Hematopoietic multipotent progenitor cell treated with erythropoietin and hydrocortisone succinate and interleukin-3 and kit ligand, for 4 days (in vitro differentiated cells): ENCODE measurements at places on chromosomes 3 and 15.

DNA sequence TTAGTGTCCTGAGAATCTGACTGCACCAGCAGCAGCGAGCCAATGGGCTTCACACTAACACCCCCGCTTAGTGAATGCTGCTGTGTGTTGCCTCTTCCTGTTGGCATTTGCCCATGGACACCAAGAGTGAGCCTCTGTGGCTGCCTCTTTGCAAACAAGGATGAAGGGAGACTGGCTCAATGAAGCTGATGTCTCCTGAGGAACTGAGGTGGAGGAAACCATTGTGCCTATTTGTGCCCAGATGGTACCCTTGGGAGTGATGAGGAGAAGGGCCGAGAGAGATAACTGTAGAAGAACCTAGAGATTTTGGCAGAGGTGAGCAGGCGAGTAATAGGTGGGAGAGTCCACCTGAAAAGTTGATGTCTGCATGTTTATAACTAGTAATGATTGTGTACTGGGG is 51.2 kb downstream of the IL20RB start:
- no peak for DNase-seq

GRCh38 chr3:27565201-27565852 is 81.1 kb upstream of the SLC4A7 start:
- no peak for DNase-seq

GRCh38 chr3:35194666-35195065 is 444.7 kb upstream of the ARPP21 start:
- DNase-seq = no peak

- no peak for DNase-seq
Measured at GRCh38 chr15:32119694-32120330, 89.5 kb downstream of the CHRNA7 start.

GRCh38 chr3:149273096-149273751 is 51.6 kb upstream of the CP start:
- DNase-seq = peak; percentile 89

DNA sequence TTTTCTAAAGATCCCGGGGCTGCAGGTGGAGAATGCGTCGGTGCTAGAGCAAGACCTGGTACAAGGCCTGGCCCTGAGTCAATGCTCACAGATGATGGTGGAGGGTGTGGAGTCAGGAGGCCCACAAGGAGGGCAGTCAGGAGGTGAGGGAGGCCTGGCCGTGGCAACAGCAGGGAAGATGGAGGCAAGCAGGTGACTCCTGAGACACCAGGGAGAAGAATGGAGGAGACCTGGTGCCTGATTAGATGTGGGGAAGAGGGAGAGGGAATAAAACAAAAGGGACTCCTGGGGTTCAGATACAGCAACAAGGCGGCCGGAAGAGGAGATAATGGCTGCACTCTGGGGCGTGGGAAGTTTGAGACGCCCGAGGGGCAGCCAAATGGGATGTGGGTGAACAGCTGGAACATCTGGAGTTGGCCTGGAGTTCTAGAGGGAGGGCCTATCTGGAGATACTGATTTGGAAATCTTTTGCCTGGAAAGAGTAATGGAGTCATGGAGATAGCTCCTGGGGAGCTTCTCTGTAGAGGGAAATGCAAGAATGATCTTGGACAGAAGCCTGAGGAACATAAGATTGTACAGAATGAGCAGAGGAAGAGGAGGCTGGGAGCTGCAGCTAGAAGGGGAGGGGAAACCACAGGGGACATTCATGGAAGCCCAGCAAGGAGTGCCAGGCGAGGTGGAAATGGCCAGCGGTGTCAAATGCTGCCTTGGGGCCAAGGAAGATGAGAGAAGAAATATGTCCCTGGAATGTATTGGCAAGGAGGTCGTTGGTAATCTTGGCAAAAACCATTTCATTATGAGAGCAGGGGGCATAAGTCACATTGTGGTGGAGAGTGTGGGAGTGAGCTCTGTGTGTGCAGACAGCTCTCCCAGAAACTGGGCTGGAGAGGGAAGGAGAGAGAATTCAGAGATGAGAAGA is 67.5 kb upstream of the CORO2B start:
- DNase-seq = no peak

DNA sequence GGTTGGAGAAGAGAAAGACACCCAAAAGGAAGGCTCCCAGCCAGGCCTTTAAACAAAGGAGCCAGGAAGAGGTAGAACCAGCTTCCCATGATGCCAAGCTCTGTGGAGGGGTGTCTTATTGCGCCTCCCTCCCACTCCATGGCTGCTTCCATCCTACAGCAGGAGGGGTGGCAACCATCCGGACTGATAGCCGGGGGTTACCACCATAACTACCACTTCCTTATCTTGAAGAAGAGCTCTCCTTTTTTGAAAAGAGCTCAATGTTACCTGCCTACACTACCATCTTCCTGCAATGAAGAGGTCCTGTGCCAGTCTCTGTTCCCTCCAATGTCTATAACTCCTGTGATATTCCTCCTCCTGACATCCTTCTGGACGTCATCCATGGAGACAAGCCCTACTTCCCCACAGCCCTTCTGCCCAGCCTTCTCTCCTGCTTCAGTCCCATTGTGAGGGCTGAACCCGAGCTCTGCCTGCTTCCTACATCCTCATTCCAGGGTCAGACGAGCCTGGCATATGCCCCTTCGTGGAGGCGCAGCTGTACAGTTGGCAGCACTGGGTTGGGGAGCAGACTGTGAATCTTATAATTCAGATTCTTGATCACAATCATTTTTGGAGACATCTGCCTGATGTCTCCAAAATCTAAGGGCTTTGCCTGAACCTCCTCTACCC is 8.5 kb downstream of the CCDC9B start:
- peak; percentile 68 for DNase-seq

GRCh38 chr15:72474466-72474911 is 359 bp downstream of the ARIH1 start:
- peak; percentile 49 for DNase-seq

GRCh38 chr3:135057996-135058395 is 262.9 kb downstream of the EPHB1 start:
- no peak for DNase-seq
